BJ (cell line): ENCODE measurements at places on chromosomes 12 and 14.

DNA sequence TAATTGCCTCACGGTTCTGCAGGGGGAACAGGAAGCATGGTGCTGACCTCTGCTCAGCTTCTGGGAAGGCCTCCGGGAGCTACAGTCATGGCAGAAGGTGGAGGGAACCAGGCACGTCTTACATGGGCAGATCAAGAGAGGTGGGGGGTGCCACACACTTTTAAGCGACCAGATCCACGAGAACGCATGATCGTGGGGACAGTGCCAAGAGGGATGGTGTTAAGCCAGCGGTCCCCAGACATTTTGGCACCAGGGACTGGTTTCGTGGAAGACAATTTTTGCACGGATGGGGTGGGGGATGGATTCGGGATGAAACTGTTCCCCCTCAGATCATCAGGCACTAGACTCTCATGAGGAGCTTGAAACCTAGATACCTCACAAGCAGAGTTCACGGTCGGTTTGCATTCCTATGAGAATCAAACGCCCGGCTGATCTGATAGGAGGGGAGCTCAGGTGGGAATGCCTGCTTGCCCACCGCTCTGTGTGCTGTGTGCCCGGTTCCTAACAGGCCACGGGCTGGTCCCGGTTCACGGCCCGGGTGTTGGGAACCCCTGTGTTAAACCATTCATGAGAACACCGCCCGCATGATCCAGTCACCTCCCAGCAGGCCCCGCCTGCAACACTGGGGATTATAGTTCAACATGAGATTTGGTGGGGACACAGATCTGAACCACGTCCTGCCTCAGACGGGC is 96.9 kb downstream of the ADGRD1 start:
- no peak for DNase-seq

GRCh38 chr12:6310771-6311610 is 509 bp downstream of the PLEKHG6 start:
- DNase-seq, result no peak

- DNase-seq, result no peak
These were observed 288.4 kb downstream of the NUAK1 start for GRCh38 chr12:105850103-105850968.

GRCh38 chr14:68548194-68549076 is 244.4 kb downstream of the ZFP36L1 start:
- peak; percentile 93 for DNase-seq

GRCh38 chr12:94641283-94641682 is 9.1 kb downstream of the TMCC3 start:
- no peak for DNase-seq

DNA sequence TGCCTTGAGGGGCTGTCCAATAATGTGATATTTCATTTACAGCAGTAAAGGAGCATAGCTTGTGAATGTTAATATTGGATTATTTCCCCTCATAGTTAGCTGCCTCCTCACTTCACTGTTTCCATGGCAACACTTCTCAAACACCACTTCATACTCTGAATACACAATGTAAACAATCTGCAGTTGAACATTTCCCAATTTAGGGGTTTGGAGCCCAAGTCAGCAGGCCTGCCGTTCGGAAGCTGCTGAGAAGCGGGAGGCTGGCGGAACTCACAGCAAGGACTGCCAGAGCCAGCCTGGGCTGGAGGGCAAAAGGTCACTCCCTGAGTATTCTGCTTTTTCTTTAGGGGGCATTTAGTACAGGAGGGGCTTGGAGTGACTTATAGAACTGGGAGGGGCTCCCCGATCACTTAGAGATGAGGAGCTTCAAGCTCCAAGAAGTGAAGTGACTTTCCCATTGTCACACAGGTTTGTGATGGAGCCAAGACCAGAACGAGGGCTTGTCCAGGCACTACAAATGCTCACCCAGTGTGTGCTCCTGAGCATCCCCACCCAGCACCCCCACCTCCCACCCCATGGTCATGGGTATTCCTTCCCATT is 12.1 kb upstream of the SLC24A4 start:
- no peak for DNase-seq

DNA sequence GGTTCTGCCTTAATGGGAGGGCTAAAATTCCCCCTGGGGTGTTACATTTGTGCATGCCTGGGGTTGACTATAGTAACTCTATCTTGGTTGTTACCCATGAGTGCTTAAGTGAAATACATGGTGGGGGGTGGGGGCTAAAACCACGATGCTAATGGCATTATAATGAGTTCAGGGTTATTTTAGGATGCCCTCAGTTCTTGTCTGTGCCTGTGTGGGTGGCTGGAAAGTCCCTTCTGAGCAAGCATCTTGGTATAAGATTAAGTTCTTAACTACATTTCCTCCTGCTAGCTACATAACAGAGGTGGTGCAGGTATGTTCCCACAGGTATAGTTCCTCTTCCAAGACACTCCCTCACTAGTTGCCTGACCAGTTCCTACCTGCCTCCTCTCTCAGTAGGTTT is 822.3 kb downstream of the LRFN5 start:
- no peak for DNase-seq

GRCh38 chr12:130236446-130236845 is 74.2 kb downstream of the FZD10 start:
- DNase-seq, result no peak

- DNase-seq, result no peak
These were observed 13.9 kb downstream of the ACVRL1 start for GRCh38 chr12:51921017-51921725.

DNA sequence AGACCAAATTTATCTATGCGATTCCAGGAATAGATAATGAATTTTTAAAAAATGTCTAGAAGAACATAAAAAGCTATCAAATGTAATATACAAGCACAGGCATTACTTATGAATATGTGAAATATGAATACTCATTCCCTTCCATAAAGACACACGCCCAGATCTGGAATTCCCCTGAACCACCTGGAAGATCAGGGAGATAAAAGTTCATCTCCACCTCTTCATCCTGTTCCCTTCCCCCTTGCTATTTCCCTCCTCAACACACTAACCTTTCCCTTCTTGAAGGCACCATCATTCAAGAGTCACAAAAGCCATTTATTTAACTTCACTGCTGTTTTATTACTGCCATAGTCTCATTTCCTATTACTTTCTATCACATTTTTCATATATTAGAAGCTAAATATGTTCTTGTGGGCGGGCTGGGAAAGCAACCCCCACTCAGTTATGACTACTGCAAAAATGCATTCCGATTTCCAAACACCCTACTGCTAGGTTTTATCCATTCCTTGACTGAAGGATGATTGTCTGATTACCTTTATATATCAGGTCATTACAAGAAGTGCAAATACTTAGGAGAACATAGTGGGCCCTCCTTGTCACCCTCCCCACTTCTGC is 16.1 kb downstream of the FGD6 start:
- no peak for DNase-seq

- DNase-seq, result peak; percentile 92
These were observed at the start of gene RAD52 for GRCh38 chr12:949453-950191. TSS of gene RAD52 (minus strand) at chr12:949694. CDS start at chr12:933058, 16,636 bp downstream.

DNA sequence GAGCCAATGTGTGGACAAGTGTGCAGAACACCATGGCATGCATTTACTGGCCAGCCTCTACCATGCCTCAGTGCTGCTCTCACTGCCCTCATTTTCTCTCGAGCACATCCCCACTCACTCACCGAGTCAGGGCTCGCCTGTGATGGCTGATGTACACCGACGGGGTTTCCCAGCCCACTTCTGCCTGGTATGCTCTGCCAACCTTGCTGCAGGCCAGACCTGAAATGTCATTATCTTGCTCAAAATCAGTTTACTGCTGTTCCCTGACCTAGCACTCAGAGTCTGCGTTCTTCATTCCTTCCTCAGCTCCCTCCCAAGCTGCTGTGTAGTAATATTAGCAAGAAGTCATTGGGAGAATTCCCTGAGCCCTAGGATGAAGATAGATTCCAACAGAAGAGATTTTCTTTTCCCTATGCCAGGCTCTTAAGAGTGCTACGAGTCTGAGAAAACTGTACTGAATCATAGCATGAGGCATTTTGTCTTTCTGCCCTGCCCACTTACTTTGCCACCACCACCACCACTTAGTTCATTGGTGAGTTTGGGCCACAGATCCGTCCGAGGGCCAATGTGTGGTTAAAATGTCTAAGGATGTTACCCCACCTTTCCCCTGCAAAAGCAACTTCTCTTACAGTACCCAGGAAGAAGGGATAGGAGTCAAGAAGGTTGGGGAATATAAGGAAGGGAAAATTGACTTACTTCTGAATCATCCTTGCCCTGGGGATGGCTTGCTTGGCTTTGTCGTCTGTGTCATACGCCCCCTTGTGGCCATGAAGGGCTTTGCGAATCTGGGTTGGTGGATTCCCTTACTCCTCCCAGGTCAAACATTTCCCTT is 51.0 kb downstream of the BMAL2 start:
- DNase-seq, result peak; percentile 37

DNA sequence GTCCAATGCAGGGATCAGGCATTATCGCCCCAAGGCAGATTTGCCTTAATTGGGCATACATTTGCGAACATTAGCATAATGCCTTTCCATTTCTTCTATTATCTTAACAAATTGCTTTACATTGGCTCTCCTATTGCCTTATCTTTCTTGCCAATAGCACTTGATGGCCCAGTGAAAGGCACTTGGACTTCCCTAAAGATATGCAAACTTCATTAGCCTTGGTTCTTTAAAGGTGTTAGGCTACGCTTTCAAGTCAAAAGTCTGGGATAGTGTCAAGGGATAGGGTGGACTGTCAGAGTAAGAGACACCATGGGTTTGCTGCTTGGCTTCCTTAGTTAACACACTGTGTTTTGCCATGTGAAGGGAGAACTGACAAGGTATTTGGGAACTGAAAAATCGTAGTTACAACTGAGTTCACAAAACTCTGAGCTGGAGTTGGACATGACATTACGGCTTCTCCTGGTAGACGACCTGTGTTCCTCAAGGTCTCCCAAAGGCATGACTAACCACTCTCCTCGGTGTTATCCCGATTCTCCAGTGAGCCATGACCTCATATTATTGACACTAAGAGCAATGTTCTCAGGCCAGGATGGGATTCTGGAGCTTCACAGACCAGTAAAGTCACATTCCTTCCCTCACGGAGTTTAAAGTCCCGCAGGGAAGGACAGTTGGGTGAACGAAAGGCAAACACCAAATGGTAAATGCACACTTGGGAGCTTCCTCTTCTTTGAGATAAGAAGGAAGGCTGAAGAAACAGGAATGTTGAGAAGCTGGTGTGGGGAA is 65.2 kb downstream of the TBC1D30 start:
- DNase-seq, result no peak

DNA sequence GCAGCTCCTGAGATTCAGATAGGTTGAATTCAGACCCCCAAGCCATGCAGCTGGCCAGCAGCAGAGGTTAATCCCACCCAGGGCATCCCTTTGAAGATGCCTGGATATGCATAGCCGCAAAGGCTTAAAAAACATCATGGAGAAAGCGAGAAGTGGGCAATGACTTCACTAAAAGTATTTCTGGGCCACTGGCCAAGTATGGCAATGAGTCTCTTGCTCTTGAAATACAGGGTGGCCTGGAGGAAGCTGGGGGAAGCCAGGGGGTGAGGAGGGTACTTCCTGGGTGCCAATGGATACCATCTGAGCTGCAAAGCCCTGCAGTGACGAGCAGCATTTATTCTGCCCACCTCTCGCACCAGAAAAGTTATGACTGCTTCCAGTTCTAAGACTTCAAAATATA is 539.3 kb upstream of the TBX3 start:
- DNase-seq, result no peak

DNA sequence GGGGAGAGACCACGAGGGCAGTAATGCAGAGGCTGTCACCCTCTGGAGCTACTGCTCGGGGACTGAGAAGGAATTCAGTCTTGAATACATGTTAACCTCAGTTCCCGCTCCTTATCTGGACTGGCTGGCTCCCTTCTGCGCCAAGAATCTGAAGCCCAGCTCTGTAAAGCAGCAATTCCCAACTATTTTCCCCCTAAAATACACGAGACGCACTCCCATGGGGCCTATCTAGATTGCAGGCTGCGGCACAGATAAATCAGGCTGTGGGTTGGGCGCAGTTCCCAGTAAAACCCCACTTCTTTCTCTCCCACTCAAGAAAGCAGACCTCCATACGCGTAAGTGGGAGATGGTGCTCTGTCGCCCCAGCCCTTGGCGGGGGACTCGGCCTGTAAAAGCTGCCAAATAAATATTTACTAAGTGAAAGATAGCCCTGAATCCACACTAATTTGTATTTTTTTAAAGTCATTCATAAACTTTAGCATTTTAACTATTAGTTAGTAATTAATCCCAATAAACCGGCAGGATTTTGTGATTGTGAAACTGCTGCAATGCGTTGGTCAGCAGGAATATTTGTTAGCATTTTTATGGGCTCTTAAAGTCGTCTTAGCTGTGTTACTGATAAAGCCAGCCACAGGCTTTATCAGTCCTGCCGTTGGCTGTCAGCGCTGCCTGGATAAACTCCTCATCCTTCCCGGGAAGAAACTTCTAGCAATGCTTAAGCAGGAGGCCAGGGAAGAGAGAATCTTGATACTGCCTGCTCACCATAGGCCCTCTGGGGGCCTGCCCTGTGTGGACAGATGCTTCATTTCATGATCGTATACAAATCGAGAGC is 17.8 kb downstream of the FBXL14 start:
- DNase-seq, result no peak

DNA sequence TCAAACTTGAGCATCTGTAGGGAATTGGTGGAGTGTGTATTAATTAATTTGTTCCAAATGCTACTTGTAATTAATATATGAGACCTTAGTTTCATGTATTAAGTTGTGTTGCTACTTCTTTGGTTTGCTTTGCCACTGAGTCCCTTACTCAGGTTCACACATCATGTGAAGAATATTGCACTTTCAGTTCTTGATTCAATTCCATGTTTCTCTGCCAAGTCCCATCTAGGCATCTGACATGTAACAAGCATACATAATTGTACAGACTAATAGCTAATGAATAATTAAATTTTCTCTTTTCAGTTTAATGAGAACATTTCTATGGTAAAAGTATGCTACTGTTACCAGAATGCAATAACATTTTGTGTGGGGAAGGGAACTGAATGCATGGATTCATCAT is 640.0 kb downstream of the TMTC2 start:
- DNase-seq, result no peak

DNA sequence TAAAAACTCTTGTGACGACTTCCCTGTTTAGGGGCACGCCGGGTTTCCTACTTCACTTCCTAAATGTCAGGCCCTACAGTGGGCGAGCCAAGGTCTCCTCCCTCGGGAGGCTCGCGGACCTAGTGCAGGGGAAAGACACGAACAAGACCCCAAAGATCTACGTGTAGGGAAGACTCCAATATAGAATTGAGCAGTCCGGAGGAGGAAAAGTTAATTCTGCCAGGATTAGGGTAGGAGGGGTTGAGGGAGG is 564 bp downstream of the ATXN3 start:
- DNase-seq, result peak; percentile 22

DNA sequence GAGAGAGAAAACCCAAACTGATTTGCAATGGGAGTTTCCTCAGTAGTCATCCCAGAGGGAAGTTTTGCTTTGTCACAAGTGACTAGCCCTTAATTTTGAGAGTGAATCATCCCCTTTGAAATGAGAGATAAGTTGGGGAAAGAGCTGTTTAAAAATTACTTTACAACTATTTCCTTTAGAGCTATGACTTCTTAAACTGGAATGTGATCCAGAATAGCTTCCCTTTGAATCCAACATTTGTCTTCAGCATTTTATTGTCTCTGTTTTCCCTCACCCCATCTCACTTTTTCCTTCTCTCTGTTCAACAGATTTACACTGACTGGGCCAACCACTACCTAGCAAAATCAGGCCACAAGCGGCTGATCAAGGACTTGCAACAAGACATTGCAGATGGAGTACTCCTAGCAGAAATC is 109.3 kb downstream of the NAV3 start:
- DNase-seq, result peak; percentile 80
